Ureter (tissue), 1 donor: ENCODE measurements at places on chromosomes 13 and 19. TPM values are rescaled to one million over a fixed set of nuclear protein-coding genes. Genes with fewer than 3 reads are reported as not detected.
A peak's percentile ranks its signal among the peaks of the same experiment; 100 is the strongest.

- DNase-seq, result no peak
Observed at GRCh38 chr13:41465898-41466320, 8.6 kb downstream of the RGCC start.

- no peak for DNase-seq
Observed at GRCh38 chr19:46731584-46731983, 14.3 kb upstream of the FKRP start.

GRCh38 chr19:54209811-54210494, 9.3 kb downstream of the RPS9 start:
- DNase-seq, result peak; percentile 94

DNA sequence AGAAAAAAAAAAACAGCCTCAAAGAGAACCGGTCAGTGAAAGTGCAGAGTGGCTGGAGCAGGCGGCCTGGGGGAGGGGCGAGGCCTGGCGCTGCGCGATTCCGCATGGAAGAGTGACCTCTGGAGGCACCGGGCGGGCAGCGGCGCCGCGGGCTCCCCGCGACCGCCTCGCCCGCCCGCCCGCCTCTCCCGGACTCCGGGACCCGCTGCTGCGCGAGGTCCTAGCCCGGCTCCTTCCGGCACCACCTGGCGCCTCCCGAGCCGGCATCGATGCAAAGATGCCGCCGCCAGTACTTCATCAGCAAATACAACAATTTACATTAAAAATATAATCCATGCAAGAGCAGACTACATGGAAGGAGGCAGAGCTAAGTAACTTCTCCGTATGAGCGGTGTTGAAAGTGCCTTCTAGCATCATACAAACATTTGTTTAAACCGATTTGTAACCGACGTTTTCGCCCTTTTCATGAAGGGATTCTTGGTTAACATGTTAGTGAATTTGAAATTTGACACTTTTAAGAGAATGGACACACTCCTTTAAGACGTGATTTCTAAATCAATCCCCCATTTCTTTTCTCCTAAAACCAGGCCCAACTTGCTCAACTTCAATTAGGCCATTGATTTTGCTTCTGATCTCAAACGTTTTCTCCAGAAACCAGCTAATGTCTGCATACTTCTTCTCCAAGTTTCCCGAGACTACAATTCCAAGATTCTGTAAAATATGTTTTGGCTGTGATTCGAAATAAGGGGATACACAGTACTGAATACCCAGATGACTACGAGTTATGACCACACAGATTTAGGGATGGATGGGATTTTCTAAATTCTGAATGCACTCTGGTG, 2.1 kb downstream of the EFNB2 start:
- peak; percentile 87 for DNase-seq

DNA sequence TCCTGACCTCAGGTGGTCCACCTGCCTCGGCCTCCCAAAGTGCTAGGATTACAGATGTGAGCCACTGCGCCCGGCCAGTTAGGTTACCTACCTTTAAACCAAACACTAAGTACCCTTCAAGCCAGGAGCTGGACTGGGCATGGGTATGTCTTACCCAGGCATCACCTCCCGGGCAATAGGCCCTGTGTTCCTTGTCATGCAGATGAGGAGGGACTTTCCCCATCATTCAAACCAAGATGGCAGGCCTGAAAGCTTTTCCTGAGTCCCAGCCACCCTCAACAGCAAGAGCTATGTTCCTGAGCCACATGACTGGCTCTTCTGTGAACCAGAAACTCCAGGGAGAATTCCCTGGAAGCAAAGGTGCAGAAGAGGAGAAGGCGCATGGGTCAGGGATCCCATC, 9.5 kb downstream of the RAB8A start:
- no peak for DNase-seq

DNA sequence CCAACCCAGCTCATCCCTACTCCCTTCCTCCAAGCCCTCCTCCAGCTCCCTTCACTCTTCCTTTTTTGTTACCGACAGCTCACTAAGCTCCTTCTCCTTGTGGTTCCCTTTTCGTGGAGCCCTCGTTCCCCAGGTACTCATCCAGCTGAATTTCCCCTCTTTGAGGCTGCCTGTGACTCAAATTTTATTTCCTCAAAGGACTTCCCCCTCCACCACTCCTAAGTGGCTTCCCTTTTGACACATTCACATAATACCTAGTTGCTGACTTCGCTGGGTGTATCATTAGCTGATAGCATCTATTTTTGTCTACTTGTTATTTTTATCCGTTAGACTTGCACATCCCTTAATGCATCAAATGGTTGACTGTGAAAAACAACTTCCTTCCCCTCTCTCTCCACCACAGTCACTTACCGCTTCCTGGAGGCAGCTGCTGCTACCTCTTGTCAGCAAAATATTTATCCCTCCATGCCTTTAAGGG, 14.5 kb downstream of the FFAR2 start:
- DNase-seq, result no peak

DNA sequence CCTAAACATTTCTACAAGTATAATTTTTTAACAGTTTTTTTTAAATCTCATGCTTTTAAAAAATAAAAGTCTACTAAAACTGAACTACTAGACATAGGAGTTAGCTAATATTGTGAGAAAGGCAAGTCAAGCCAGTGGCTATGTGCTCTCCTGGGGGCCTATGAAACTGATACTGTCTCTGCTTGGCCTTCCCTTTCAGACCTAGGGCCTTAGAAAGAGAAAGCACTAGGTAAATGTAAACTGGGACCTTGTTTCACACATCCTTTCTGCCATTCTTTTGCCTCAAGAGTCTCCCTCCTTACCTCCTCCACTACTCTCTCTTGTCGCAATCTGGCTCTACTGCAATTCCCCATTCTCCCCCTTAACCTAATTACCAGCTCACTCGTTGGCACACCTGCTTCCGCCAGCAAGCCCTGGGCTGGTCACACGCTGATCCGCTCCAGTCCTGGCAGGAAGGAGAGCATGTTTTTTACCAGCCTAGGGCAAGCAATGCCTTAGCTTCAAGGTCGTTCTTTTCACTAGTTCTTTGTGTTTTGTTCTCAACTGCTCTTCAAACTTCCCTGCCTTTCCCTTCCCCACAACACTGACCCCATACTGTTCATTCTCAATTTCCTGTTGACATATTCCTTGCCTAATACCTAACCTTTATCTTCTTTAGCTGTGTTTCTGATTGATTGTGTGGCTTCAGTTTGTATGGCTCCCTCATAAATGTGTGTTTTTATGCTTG, 23.1 kb downstream of the TBC1D4 start:
- peak; percentile 65 for DNase-seq

GRCh38 chr13:34671137-34671536, 270.9 kb upstream of the NBEA start:
- DNase-seq, result no peak

GRCh38 chr13:110498327-110498726, 63.2 kb downstream of the RAB20 start:
- no peak for DNase-seq

DNA sequence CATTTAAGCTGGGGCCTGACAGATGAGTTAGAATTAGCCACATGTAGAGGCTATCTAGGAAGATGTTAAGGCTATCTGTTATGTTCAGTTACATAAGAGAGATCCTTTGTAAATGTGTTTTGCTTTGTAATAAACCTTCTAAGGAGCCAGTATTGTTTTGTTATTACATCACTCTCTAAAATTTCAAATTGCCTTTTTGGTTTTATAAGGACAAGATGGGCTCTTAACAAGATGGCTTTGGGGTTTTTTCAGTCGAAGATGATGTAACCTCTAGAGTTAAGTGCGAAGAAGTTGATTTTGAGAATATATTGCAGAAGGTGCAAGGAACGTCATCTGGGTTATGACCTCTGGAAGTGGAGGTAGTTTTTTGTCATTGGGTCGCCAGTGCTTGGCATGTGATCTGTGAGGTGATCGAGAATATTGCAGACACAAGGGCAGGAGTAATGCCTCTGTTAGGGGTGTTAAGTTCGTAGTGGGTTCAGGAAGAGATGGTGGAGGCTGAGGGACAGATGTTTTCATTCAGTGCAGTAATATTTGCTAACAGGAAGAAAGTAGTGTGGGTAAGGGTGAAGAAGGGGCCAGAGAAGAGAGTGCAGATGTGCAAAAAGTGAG, 12.7 kb downstream of the LSM14A start:
- no peak for DNase-seq

DNA sequence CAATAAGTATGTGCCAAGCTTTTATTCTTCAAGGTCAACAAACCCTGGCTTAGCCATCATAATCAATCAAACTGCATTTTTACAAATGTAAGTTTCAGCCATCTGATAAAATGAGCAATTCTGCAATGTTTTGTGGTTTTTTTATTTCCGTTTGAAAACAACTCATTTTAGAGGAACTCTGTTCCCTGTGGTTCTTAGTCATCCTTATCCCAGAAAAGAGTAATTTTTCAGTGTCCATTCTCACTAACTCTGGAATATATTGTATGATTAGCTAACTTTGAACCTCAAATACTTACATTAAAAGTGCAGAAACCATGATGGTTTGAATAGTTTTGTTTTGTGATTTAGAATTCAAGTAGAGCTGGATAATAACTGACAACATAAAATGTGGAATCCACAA, 87.6 kb downstream of the IRS2 start:
- DNase-seq, result no peak

DNA sequence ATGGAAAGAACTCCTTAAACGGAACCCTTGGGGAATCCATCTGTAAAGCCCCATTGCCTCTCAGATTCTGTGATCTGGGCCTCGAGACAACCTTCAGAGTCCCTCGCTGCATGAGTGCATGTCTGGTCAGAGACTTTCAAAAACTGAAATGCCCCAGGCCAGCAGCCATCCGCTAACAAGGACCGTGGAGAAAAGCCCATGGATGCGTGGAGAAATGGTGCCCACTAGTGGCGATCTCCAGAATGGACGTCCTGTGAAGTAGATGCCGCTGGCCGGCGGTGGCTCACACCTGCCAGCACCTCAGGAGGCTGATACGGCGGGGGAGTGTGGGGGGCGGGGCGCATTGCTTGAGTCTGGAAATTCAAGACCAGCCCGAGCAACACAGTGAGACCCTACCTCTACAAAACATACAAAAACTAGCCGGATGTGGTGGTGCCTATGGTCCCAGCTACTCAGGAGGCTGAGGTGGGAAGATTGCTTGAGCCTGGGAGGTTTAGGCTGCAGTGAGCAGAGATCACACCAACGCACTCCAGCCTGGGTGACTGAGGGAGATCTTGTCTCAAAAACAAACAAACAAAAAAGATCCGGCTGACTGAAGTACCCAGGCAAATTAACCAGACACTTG, 7.9 kb upstream of the CDC16 start:
- DNase-seq, result peak; percentile 89

DNA sequence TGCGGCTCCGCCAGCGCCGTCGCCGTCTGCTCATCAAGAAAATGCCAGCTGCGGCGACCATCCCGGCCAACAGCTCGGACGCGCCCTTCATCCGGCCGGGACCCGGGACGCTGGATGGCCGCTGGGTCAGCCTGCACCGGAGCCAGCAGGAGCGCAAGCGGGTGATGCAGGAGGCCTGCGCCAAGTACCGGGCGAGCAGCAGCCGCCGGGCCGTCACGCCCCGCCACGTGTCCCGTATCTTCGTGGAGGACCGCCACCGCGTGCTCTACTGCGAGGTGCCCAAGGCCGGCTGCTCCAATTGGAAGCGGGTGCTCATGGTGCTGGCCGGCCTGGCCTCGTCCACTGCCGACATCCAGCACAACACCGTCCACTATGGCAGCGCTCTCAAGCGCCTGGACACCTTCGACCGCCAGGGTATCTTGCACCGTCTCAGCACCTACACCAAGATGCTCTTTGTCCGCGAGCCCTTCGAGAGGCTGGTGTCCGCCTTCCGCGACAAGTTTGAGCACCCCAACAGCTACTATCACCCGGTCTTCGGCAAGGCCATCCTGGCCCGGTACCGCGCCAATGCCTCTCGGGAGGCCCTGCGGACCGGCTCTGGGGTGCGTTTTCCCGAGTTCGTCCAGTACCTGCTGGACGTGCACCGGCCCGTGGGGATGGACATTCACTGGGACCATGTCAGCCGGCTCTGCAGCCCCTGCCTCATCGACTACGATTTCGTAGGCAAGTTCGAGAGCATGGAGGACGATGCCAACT, 24.4 kb upstream of the KCTD15 start:
- DNase-seq, result no peak

GRCh38 chr13:87368639-87369038, 302.5 kb upstream of the SLITRK5 start:
- DNase-seq, result no peak

DNA sequence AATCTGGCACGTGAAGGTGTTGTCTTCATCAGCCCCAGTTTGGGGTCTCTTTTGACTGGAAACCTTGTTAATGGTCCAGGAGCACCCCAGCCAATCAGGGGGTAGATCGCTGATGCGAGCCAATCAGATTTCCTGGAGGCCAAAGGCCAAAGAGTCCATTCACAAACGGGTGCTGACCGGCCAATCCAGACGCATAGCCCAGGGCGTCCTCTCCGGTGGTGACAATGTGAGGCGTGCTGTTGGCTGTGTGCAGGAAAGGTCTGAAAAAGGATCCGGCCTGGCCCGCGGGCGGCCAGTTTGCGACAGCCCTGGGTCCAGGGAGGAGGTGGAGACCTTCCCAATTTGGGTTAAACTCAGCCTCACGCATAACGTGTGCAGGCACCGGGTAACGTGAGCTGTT, 3.1 kb downstream of the MAST3 start:
- DNase-seq, result no peak

GRCh38 chr19:3880471-3881271, at the start of gene ATCAY:
Gene ATCAY (plus strand): TSS chr19:3880685. CDS start chr19:3885768, 5,083 bp downstream.
- DNase-seq, result no peak

DNA sequence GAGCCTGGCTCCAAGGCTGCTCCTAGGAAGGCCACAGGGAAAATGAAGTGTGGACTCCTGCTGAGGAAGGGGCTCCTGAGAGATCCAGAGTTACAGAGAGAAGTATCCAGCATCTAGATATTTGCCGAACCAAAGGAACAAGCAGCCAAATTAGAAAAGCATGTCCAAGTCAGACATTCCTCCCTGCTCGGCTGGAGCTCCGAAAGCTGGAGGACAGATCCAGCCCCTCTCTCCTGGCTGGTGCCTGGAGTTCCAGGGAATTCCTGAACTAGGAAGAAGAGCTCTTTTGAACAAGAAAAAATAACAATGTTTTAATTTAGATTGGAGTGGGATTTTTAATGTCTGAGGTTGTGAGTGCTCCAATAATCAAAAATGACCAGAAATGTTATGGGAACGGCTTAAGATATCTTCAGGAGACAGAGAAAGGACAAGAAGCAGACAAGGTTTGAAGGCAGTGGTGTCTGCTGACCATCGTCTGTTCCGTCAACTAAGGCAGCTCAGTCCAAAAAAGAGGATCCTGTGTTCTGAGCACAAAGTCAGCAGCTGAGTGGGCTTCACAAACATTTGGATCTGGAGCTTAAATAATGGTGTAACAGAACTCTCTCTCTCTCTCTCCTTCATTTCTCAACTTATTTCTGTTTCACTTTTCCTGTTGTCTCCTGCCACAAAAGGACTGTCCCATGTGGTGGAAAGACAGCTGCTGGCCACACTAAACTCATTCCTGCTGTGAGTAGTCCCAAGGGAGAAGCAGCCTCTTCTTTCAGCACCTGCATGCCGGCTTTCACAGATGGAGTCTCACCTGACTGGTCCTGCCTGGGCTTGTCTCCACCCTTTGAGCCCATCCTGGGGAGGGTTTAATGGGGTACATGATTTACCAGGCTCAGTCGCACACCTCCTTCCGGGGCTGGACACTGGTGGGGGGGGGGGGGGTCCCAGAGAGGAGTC, 31.5 kb upstream of the IRS2 start:
- no peak for DNase-seq

OR7A5 gene
- not detected for total RNA-seq

DNASE2 gene
- total RNA-seq, result 42.2 TPM

TMEM150B gene
- 1.9 TPM for total RNA-seq

FZR1 gene
- 58.8 TPM for total RNA-seq

RGCC gene
- 11.9 TPM for total RNA-seq

KBTBD6 gene
- total RNA-seq, result 7.0 TPM

ARHGEF1 gene
- total RNA-seq, result 120 TPM

PSG3 gene
- total RNA-seq, result not detected
